ENCODE measurements at places on chromosomes 13 and 19. TPM values are rescaled to one million over a fixed set of nuclear protein-coding genes. Genes with fewer than 3 reads are reported as not detected.

DNA sequence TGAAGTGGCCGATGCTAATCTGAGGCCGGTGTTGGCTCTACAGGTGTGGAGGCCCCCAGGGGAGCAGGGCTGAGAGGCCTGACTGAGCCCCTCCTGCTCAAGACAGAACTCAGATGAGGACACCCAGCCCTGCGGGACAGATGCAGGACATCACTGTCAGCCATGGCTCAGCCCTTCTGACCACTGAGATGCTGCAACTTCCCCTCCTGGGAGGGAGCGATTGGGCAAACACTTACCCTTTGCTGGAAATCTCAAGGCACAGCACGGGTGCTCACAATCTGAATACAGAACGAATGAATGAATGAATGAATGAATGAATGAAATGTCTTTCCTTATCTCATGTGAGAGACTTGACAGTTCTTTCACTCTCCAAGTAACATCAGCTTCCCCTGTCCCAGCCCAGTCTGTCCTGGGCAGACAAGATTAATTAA is 3.5 kb upstream of the SIGLEC7 start:
- DNase-seq = no peak

- no peak for DNase-seq
Measured at GRCh38 chr19:32053376-32053775, 292.0 kb upstream of the ZNF507 start.

DNA sequence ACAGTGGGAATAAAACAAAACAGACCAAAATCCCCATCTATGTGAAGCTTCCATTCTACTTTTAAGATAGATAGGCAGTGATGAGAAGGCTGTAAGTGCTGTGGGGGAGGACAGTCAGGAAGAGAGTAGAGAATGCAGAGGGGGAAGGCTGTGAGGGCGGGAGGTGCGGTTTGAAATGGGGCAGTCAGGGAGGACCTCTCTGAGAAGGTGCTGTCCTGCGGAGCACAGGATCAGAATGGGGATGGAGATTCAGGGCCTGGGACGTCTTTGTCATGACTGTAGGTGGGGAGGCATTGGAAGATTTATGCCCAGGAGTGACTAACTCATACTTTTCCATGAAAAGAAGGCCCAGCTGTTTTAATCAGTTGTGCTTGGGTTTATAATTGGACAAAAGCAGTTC is 3.9 kb upstream of the GPR183 start:
- DNase-seq = peak; percentile 70

DNA sequence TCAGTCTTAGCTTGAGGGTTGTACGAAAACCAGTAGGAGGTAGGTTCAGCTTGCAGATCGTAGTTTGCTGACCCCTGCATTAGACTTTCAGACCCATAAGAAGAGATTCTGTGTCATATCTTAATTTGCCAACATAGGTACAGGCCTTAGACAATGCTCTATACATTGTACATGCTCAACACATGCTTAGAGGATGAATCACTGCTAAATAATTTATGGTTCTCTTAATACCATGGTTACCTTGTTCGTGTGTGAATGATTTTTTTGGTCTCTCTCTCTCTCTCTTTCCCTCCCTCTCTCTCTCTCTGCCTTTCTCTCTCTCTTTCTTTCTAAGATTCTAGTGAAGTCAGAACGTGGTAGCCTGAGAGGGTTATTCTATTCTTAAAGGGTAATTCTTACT is 112.2 kb downstream of the FGF14 start:
- DNase-seq = no peak

DNA sequence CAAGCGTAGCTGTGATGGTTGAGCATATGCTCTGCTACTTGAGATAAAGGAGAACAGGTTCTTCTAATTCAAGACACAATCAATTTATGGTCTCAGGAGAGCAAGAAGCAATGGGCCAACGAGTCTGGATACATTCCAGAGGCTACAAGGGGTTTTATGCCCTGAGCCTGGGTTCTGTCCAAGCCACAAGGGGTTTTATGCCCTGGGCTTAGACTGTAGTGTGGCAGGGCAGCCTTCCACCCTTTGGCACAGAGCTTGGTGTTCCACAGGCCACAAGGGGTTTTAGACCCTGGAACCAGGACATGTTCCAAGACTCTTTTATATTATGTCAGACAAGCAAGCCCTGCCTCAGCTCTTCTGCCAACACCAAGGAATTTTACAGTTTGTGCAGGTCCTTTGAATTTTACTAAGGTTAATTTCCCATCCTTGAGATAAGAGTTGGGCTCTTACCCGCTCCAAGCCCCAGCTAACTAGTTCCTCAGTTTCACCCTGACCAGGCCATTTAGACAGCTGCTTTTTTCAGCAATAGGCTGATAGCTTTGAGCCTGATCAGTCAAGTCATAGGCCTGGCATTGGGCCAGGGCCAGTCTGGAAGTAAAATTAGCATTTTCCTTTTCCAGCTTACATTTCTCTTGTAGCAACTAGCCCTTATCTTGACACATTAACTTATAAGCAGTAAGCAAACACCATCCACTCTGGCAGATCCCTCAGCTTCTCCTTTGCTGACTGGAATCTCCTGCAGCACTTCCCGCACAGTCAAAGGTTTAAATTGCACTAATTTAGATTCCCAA is 95.0 kb downstream of the ZNF737 start:
- no peak for DNase-seq

- no peak for DNase-seq
Measured at GRCh38 chr13:48977286-48977625, 1.5 kb downstream of the FNDC3A start.

DNA sequence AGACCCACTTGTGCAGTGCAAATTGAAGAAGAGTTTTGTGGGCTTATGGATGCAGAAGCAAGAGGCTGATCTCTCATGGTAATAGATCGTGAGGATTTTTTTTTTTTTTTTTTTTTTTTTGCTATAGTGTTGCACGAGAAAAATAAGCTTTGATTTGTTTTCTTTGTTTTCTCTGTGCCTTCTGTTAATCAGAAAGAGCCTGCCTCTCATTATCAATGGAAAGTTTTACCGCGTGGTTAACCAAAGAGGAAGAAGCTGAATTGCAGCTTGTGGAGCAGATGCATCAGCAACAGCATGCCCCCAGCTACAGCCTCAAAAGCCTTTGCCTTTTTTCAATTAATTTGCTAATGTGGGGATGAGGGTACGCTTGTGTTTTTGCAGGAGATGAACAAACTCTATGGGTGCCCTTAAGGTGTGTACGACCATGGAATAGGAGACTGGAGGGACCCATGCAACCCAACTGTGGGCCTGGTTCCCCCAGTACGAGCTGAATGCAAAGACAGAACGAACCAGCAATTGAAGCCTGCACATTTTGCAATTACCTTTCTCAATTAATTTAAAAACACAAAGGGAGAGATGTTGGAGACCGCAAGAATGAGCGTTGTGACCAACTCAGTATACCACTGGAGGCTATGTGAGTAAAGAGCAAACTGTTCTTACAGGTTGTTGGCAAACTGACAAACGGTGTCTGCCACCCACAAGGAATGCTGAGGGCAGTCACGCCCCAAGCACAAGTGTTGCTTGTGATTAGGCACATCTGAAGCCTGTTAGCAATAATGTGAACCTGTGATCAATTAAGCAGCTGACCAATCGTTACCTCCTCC is 58.6 kb upstream of the SPRY2 start:
- peak; percentile 6 for DNase-seq

DNA sequence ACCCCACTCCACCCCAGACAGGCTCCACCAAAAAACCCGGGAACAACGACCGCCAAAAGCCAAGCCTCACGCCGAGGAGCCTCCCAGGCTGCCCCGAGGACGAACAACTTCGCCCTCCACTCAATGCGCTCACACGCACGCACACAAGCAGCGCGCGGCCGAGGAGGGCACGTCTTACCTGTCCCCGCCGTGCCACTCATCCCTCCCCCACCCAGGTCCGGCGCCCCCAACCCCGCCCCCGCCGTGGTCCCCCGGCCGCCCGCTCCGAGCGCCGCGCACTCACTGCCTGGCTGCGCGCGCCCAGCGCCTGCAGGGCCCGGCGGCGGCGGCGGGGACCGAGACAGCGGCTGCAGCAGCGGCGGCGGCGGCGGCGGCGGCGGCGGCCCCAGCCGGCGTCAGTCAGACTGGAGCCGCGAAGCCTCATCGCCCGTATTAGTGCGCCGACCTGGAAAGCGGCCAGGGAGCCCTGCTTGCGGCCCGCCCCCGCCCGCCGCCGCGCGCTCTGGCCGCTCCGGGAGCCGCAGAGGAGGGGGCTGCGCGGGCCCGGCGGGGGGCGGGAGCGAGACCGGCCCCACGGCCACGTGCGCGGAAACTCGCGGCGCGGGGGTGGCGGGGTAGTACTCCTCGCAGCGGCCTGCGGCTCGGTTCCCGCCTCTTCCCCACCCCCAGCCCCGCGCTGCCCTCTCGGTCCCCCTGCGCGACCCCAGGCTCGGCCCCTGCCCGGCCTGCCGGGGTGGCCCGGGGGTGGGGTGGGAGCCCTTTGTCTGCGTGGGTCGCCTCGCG is at the start of gene SMAD9:
Gene SMAD9, minus strand, starts transcription at position 406 of the 783 bp plus-strand sequence. CDS start 40,549 bp downstream, outside the sequence.
- DNase-seq = peak; percentile 59

DNA sequence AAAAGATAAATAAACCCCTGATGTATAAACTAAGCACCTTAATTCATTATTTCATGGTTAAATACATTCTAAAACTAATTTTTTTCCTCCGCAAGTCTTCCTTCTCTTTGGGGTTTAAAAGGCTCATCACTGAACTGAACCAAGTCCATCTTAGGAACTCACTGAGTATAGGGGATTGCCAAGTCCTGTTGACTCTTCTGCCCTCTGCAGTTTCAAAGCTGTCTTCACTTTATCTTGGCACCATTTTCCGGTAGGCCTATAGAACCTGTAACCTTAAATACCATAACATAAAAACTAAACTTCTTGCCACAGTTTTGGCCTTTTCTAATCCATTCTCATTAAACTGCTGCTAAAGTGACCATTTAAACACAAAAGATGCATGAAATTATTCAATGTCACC is 66.5 kb upstream of the USPL1 start:
- DNase-seq = peak; percentile 36

GRCh38 chr19:1725100-1726064 is 27.9 kb upstream of the ONECUT3 start:
- peak; percentile 43 for DNase-seq

DNA sequence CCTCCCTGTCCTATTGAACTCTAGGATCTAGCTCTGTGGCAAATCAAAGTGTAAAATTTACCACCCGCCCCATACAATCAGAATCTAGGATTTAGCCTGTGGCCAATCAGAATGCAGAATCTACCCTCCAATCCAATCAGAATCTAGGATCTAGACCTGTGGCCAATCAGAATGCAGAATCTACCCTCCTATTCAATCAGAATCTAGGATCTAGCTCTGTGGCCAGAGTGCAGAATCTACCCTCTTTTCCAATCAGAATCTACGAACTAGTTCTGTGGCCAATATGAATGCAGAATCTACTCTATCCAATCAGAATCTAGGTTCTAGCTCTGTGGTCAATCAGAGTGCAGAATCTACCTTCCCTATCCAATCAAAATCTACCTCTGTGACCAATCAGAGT is 25.8 kb downstream of the PRKD2 start:
- DNase-seq = no peak

- DNase-seq = no peak
Measured at GRCh38 chr13:75399879-75400217, 82.1 kb downstream of the TBC1D4 start.

GRCh38 chr19:12603714-12604113 is 6.9 kb downstream of the ZNF490 start:
- DNase-seq = peak; percentile 55

GRCh38 chr13:30463787-30464495 is 1.8 kb downstream of the HMGB1 start:
- peak; percentile 65 for DNase-seq

DNA sequence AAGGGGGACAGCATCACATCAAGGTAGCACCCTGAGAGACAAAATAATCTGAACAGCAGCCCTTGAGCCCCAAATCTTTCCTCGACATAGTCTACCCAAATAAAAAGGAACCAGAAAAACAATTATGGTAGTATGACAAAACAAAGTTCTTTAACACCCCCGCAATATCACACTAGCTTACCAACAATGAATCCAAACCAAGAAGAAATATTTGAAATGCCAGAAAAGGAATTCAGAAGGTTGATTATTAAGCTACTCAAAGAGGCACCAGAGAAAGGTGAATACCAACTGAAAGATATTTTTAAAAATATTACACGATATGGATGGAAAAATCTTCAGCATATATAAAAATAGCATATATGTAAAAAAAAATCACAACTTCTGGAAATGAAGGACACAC is 252.9 kb upstream of the SLITRK6 start:
- no peak for DNase-seq

DNA sequence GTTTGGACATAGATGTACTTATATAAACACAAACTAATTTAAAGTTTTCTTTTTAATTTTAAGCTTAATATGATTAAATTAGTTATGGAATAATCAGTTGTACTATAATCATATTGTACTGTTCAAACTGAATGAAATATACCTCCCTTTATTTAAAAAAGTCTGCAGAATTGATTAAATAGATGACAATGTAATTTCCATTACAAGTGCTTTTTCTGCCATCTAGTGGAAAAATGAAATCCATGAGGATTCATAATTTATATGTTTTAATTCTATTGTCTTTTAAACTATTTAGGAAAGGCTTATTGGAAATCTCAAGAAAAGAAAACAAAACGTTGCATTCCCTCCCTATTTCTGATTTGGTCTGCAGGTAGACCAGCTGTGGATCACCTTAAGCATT is 30.9 kb downstream of the MZT1 start:
- DNase-seq = peak; percentile 29

- peak; percentile 85 for DNase-seq
Measured at GRCh38 chr19:33273881-33274662, 28.3 kb downstream of the CEBPA start.

The CASP14 gene
- not detected for total RNA-seq

The CYSLTR2 gene
- not detected for total RNA-seq

- no peak for DNase-seq
Measured at GRCh38 chr19:49390929-49391359, 2.9 kb downstream of the KASH5 start.

GRCh38 chr13:42497798-42498197 is 76.2 kb upstream of the TNFSF11 start:
- peak; percentile 40 for DNase-seq

The FAM83E gene
- total RNA-seq = not detected

The SBK2 gene
- total RNA-seq = 0.71 TPM

DNA sequence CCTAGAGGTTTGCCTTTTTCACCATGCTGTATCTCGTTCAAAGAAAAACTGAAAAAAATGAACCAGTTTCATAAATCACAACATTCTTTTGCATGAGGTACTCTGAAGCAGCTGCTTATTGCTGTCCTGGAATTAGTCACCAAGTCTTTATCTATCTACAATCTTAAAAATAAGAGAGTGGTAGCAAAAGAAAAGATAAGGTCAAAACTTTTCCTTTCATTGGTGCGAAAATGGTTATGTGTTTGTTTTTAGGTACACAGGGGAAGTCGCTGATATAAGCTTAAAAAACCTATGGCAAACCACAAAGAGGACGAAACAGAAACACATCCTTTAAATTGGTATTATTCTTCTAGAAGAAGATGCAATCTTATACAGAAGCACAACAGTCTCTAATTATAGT is 20.7 kb downstream of the OBI1 start:
- no peak for DNase-seq

DNA sequence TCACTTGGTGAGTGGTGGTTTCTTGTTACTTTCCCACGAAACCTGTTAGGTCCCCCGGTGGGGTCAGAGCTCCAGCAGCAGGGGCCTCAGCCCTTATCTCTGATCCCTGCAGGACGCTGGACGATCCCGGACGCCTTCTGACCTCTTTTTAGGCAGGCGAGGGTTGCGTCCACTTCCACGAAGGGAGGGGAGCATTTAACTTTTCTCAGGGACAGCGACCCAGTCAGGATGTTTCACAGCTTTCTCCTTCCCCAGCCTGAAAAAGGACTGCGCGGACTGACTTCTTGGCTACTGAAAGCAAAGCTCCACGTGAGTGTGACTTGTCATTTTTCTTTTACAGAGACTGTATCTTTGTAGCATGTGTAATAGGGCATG is 692 bp downstream of the ZNF234 start:
- peak; percentile 34 for DNase-seq

The PGLYRP2 gene
- total RNA-seq = not detected

Measured in LHCN-M2 (cell line).